ENCODE measurements at places on chromosomes 6 and 20.

DNA sequence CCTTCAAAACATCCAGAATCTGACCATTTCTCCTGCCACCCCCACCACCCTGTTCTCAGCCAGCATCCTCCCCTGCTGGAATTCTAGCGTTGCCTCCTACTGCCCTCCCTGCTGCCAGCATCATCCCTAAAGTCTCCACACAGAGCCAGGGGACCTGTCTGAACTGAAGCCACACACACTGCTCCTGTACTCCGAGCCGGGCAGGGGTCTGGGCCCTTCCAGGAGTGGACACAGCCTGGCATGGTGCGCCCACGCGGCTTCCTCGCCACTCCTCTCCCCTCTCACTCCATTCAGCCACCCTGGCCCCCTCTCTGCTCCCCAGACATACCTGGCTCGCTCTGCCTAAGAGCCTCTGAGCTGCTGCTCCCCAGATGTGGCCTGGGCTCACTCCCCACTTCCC is 155.5 kb downstream of the PREX1 start:
- DNase-seq: no peak

DNA sequence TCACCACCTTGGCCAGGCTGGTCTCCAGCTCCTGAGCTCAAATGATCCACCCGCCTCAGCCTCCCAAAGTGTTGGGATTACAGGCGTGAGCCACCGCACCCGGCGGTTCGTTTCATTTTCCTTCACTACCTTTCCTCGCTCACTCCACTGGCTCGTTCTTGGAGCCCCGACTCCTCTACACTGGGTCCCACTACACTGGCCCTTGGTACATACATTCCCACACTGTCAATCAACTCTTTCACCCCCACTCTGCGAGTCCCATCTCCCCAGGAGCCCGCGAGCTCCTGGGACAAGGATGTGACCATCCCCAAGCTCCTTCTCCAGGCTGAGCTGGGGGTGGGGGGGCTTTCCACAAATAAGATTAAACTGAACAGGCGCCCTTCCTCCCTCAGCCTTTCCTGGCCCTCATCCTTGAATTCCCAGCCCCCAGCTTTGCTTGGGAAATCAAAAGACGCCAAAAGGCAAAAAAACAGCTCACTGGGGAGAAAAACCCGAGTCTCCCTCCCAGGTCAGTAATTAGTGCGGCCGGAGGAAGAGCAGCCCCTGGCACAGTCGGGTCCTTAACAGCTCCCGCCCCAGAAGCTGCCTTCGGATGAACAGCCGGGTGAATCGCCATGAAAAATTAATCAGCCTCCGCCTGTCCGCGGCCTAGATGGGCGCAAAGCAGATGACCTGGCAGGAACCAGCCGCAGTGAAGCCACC is 42.8 kb upstream of the LY86 start:
- no peak for DNase-seq

DNA sequence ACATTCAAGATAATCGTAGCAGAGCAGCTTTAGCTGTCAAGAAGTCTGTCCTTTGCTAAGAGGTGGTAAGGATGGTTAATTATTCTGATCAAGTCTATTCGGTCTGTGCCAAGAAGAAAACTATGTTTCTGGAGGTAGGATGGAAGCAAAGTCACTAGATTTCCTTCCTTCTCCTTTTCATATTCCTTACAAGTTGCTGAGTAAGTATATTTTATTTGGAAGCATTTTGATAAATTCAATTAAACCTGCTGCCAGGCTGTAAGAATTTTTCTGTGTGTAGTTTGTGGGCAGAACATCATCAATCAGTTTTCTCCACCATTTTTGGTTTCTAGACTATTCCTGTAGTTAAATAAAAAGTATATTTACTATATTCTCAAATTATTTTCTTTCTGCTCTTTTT is 311.3 kb downstream of the PRKN start:
- DNase-seq: no peak

- no peak for DNase-seq
These were observed 792.0 kb downstream of the MAFB start for GRCh38 chr20:39897058-39897457.

DNA sequence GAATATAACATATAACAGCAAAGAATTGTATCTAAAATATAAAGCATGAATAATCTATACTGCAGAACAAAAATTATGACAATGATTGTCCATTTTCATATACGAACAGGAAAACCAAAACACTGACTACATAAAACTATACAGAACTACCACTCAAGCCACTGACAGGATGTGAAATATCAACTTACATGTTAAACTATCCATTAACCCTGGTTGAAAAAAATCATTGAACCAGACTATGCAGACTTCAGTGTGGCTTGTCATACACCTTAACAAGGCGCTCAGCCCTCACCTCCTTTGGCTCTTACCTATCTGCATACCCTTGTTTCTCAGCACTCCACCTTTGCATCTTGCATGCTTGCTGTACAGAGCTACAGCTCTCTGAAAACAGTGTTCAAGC is 34.9 kb downstream of the ASCC3 start:
- DNase-seq: no peak

DNA sequence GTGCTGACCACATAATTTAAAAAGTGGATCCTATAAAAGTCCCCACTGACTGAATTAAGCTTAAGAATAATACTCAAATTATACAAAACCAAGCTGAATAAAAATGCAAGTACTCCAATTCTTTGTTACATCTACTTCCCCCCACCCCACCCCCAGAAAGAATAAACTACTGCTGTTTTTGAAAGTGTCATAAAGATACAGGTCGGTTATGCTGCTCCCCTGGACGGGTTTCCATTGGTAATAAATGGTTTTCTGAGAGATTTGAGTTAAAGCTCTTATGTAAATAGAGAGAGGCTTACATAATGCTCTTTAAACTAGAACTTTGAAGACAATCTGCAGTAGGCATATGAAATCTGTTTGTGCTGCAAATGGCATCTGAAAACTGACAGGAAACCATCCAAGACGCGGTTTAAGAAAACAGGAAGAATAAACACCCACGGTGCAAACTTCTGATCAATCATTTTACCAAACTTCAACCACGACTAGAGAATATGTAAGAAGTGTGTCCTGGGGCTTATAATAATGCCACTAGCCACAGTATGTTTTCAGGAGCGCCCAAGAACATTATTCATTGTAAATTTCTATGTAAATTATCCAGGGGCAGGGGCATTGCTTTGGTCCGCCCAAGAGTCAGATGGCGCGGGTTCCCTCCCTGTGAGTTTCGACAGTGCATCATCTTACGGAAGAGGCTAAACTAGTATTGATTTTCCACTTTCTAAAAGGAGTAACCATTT is 10.8 kb upstream of the POU3F2 start:
- no peak for DNase-seq

- DNase-seq: no peak
These were observed 55.5 kb downstream of the ATP9A start for GRCh38 chr20:51712501-51713212.

- no peak for DNase-seq
These were observed 125.2 kb downstream of the MYO6 start for GRCh38 chr6:75874224-75874623.

GRCh38 chr20:623704-624103 is 13.6 kb upstream of the TCF15 start:
- no peak for DNase-seq

GRCh38 chr6:137731960-137732616 is 135.0 kb upstream of the TNFAIP3 start:
- DNase-seq: no peak

DNA sequence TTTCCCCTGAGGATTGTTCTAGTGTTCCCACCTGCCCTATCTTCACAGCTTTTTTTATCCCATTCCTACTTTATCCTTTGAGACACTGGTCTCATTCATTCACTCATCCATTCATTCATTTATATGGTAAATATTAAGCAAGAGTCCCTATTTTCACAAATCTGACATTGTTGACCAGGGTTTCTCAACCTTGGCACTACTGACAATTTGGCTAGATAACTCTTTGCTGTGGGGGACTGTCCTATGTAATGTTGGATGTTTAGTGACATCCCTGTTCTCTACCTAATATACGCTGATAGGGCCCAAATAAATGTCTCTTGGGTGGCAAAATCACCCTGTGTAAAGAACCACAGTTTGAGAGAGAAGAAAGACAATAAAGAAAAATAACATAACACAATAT is 345.0 kb downstream of the GRIK2 start:
- no peak for DNase-seq

GRCh38 chr6:85913001-85913400 is 270.3 kb upstream of the SYNCRIP start:
- no peak for DNase-seq

GRCh38 chr6:43990627-43991619 is 136.3 kb downstream of the MRPL14 start:
- DNase-seq: peak; percentile 71

DNA sequence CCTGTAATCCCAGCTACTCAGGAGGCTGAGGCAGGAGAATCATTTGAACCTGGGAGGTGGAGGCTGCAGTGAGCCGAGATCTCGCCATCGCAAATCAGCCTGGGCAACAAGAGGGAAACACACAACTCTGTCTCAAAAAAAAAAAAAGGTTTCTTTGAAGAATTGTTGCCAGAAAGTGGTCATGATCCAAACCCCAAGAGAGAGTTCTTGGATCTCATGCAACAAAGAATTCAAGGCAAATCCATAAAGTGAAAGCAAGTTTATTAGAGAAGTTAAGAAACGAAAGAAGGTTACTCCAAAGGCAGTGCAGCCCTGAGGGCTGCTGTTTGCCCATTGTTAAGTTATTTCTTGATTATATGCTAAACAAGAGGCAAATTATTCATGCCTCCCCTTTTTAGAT is 14.5 kb upstream of the KIFC1 start:
- no peak for DNase-seq

DNA sequence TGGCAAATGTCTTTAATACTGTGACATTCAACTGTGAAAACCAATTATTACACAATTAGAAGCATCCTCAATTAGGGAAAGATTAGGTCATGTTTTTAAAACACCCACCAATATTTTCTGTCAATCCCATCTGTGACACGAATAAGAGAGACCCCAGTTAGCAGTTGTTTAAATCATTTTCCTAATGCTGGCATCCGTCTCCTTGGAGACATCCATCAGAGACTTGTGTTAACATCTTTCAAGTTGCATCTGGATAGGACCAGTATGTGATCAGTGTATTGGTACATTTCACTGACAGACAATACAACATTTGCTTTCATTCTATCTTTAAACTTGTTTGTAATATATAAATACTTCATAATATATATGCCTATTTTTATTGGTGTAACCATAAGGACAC is 420.7 kb upstream of the RNF217 start:
- DNase-seq: no peak

- no peak for DNase-seq
These were observed 529.2 kb downstream of the HAO1 start for GRCh38 chr20:7411075-7411474.

DNA sequence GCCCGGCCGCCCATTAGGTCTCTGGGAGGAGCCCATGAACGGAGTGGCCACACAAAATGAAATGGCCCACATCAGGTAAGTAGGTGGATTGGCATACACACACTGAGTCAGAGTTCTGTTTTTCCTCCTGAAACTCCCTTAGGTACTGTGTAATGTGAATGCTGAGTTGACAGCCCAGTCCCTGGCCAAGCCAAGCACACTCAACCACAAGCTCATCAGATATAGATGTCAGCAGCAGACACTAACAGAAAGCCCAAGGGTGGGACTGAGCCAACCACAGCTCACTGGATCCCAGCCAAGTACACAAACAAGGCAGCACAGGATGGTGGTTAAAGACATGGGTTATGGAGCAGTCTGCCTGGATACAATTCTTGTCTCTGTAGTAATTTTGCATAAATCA is 403.4 kb downstream of the GJA1 start:
- no peak for DNase-seq

- DNase-seq: no peak
These were observed 58.5 kb upstream of the B3GAT2 start for GRCh38 chr6:71015392-71015791.

GRCh38 chr20:62065674-62066338 is at the start of gene TAF4:
TAF4 (minus strand) TSS chr20:62065881; CDS start chr20:62065810, 71 bp downstream.
- DNase-seq: peak; percentile 98

- DNase-seq: no peak
These were observed 42.5 kb downstream of the IPCEF1 start for GRCh38 chr6:154314084-154314483.

DNA sequence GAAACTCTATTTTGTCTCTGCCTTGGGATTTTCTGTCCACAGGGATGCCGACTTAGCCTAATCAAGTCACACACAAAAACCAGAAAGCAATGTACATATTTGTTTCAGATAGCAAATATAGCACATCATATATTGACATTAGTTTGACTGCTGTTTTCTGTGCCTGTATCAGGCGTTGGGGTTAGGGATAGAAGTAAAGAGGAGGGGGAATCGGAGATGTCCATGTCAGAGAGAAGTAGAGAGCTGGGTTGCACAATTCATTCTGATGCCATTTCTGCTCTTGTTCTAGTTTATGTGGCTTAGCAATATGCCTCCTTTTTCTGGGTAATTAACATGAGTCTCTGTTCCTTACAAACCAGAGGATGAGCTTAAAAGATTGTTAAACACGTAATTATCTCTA is 14.7 kb upstream of the IPCEF1 start:
- DNase-seq: no peak

DNA sequence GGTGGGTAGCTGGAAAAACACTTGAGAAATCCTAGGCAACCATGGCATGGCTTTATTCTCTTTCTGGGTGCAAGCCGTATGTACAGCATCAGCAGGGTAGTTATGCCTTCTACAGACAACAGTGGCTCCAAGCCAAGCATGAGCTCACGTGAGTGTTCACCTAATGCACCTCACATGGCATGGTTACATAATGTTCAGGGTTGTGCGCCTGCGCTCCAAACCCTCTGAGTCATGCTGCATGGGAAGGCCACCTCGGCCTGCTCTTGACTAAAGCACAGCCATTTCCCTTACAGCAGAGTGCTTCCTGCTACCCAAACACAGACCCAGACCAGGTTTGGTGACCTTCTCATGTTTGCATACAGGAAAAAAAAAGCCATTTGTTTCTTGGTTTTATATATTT is 96.2 kb downstream of the VIP start:
- no peak for DNase-seq

GRCh38 chr6:498795-499231 is 107.3 kb downstream of the IRF4 start:
- DNase-seq: no peak

- no peak for DNase-seq
These were observed 2.8 kb downstream of the CITED2 start for GRCh38 chr6:139371421-139372203.

- DNase-seq: no peak
These were observed 603 bp downstream of the TASP1 start for GRCh38 chr20:13638162-13638495.

GRCh38 chr6:42190554-42191183 is 4.1 kb downstream of the GUCA1B start:
- peak; percentile 73 for DNase-seq

GRCh38 chr6:18317850-18318249 is 53.5 kb upstream of the DEK start:
- no peak for DNase-seq

GRCh38 chr6:79250107-79250514 is 15.6 kb upstream of the HMGN3 start:
- peak; percentile 26 for DNase-seq

GRCh38 chr6:146892613-146893401 is 294.0 kb downstream of the ADGB start:
- DNase-seq: peak; percentile 42

DNA sequence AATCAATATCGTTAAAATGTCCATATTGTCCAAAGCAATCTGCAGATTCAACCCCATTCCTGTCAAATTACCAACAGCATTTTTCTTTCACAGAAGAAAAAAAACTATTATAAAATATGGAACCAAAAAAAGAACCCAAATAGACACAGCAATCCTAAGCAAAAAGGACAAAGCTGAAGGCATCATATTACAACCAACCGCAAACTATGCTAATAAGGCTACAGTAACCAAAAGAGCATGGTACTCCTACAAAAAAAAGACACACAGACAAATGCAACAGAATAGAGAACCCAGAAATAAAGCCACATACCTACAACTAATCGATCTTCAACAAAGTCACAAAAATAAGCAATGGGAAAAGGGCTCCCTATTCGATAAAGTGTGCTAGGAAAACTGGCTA is 49.2 kb downstream of the RNGTT start:
- DNase-seq: no peak

Data from K562 (cell line).